Activated T-helper 1 cell treated with anti-CD3 and anti-CD28 coated beads, Interleukin-2, amount 50 U/mL, for 16 hours (primary cell): ENCODE measurements at places on chromosomes 4 and X.

GRCh38 chr4:160319221-160319867, 1216.5 kb downstream of the RAPGEF2 start:
- DNase-seq, result no peak

DNA sequence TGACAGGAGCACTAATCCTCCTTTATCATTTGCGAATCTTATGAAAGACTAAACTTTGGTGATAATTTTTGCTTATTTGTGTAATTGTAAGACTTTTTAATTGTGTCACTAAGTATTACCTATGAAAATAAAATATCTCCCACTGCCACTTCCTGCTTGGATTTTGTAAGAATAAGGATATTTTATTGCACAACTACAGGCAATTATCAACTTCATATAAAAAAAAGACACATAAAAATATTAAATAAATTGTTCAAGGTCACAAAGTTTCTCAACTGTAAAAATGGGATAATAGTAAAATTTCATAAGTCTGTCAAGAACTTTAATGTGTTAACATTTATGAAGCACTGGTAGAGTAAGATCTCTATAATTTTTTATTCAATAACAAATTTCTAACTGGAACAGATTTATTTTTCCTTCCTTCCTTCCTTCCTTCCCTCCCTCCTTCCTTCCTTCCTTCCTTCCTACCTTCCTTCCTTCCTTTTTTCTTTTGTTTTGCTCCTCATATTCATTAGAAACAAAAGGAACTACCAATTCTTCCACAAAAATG, 527.6 kb upstream of the FAM47C start:
- no peak for DNase-seq

DNA sequence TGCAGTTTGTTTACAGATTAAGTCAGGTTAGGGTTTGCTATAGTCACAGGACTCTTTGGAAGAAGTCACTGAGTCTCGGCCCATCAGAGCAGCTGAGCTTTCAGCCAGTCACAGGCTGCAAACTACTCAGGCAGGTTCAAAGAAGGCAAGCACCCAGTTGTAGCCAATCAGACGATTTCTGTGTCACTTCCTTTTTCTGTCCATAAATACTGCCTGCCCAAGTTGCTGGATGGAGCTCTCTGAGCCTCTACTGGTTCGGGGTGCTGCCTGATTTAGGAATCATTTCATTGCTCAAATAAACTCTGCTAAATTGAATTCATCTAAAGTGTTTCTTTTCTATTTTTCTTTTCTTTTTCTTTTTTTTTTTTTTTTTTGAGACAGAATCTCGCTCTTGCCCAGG, 7.3 kb upstream of the SH3BP2 start:
- DNase-seq, result no peak

DNA sequence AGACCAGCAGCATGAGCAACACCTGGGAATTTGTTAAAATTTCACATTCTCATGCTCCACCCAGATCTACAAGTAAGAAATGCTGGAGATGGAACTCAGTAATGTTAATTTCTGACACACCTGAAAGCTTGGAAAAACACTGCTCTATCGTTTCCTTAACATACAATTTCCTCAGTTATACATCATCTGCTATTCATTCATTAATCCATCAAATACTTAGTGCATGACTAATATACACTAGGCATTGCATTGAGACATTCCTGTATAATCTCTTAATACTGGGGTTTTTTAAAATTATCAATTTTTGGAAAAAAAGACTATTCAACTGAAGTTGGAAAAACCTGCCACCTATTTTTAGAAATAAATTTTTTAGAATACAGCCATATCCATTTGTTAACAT, 106.1 kb downstream of the CHM start:
- no peak for DNase-seq
